ENCODE measurements at places on chromosomes 16 and 17.
A peak's percentile ranks its signal among the peaks of the same experiment; 100 is the strongest.

DNA sequence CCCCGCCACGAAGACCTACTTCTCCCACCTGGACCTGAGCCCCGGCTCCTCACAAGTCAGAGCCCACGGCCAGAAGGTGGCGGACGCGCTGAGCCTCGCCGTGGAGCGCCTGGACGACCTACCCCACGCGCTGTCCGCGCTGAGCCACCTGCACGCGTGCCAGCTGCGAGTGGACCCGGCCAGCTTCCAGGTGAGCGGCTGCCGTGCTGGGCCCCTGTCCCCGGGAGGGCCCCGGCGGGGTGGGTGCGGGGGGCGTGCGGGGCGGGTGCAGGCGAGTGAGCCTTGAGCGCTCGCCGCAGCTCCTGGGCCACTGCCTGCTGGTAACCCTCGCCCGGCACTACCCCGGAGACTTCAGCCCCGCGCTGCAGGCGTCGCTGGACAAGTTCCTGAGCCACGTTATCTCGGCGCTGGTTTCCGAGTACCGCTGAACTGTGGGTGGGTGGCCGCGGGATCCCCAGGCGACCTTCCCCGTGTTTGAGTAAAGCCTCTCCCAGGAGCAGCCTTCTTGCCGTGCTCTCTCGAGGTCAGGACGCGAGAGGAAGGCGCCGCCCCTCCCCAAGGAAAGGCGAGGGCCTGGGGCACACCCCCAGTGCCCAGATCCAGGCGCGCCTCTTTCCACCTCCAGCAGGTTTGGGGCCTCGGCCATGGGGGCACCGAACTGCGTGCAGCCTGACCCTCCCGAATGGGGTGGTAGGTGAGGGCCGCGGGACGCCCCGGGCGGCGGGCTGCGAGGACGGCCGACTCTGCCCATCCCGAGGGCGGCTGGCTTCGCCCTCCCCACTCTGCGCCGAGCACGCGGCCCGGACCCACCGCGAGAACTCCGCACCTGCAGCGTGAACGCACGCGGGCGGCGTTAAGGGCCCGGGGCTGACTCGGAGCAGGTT, 664 bp downstream of the HBQ1 start:
- no peak for DNase-seq

DNA sequence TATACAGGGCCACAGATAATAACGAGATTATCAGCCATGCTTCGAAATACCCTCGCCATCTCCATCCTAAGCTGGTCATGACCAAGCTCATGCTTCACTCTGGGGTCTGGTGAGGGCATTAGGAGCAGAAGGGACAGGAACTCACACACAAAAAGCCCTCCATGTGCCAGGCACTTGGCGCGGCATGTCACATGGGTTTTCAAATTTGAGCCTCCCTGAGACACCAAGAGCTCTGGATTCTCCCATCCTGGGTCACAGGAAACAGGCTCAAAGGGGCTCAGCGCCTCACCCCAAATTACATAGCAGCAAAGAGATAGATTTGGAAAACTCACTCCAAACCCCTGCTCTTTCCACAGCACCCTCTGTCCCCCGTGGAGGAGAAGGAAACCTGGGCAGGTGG, 239.5 kb downstream of the GSG1L start:
- peak; percentile 19 for DNase-seq

GRCh38 chr17:77177002-77177741, 36.4 kb downstream of the SEC14L1 start:
- no peak for DNase-seq

DNA sequence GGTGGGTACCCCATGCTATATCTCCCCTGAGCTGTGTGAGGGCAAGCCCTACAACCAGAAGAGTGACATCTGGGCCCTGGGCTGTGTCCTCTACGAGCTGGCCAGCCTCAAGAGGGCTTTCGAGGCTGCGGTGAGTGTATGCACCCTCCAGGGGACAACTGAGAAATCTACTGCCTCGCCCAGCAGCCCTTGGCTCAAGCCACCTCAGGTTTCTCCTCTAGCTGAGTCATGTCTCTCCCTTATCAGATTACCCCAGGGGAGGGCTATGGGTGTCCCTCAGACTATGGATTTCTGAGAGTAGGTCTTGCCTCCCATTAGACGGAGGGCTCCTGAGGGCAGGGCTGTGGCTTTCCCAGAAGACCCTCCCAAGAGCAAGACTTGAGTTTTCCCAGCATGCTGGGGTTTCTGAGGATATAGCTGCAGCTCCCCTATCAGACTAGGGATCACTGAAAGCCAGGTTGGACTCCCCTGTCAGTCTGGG, 6.7 kb downstream of the NEK8 start:
- DNase-seq: no peak

GRCh38 chr17:73957564-73957963, 245.9 kb upstream of the RPL38 start:
- no peak for DNase-seq

GRCh38 chr17:58324409-58325288, 3.9 kb downstream of the TSPOAP1 start:
- peak; percentile 71 for DNase-seq

GRCh38 chr17:74152591-74153455, 50.7 kb upstream of the RPL38 start:
- no peak for DNase-seq

DNA sequence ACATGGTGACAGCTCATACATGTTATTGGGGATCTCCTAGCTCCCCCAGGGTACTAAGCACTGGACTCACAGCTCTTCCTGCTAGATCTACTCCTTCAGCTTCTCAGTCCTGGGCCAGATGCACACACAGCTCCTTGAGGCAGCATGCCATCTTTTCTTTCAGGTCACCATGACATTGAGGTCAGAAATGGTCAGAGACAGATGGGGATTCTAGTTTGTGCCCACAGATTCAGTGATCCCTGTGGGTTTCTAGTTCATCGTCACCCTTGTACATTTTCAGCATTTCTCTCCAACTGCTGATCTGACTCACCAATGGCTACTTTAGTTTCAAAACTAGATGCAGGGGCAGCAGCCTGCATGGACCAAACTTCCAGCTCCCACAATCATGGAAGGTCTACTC, 560.7 kb upstream of the PSMD7 start:
- DNase-seq: no peak

GRCh38 chr16:22971346-22971924, 157.5 kb downstream of the HS3ST2 start:
- no peak for DNase-seq

Measured in breast epithelium (tissue), 4 donors.